ENCODE measurements at places on chromosomes 2 and 18.

- DNase-seq = no peak
These were observed 8.5 kb downstream of the AGAP1 start for GRCh38 chr2:235502336-235502735.

DNA sequence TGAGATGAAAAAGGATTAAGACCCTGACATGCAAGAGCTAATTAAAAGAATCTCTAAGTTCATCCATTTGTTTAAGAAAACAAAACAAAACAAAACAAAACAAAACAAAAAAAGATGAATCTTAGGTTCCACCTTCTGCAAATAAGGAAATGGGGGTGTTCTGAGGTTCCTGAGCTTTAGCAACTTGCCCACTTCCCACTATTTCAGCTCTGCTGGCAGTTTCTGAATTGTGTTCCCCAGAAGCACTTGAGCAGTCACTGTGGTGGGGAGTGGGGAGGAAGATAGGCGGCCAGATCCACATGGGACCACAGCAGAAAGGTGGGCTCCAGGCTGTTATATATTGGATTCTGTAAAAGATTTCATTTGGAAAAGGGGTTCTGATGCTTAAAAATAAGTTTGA, 20.3 kb downstream of the INO80C start:
- no peak for DNase-seq

DNA sequence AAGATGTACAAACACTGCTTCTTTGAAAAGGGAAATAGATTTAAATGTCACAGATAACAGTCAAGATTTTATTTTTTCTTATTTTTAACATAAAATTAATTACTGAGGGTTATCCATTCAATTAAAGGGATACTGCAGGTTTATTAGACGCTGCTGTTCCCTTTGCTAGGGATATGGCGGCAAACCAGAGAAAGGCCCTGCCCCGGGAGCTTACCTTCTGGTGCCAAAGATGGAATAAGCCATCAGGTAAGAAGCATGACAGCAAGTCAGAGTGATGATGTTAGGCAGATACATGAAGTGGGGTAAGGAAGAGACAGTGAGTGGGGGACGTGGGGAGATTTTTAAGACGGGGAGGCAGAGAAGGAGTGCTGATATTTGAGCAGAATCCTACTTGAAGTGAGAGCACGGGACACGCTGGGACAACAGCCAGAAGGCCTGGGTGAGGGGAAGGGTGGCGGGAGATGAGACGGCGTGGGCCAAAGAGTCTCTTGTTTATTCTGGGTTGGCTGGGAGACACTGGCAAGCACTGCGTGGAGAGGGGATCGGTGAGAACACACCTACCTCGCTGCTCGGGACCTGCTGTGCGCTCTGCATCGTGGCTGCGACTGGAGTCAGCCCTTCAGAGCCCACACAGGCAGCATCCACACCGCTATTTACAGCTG, 250.5 kb upstream of the TMEM200C start:
- no peak for DNase-seq

GRCh38 chr18:7535436-7536205, 31.5 kb upstream of the PTPRM start:
- DNase-seq = no peak

DNA sequence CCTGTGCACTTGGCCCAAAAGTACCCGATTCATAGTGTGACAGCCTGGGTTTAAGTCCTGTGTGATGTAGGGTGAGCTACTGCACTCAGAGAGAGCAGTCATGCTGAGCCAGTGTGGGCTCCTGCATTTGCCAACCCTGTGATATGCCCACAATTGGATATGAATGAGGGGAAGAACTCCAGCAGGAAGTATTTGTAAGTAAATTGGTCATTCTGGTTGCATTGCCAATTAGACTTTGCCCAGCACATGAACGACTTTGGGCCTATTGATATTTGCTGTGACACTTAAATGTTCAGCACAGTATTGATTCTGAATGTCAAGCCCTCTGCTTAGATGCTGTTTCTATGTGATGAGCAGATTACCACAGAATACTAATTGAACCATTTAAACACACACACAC, 570.9 kb downstream of the PIK3C3 start:
- DNase-seq = no peak

GRCh38 chr2:91839904-91840868, 3031.0 kb upstream of the TEKT4 start:
- DNase-seq = no peak

DNA sequence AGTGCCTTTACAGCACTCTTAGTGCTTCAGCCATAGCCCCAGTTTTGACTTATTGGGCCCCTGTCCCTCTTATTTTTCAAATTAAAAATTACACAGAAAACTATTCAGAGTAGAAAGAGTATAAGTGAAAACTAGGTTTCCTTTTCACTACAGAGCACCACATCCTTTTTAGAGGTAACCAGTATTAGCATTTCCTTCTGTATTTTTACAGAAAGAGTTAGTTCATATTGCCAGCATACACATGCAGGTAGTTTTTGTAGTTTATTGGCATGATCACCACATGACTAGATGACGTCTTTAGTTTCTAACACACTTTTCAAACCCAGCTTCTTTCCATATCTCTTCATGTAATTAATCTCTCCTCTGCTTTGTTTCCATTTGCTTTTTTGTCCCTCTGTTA, 66.4 kb downstream of the UBE2E3 start:
- no peak for DNase-seq

GRCh38 chr2:54524226-54524991, 68.3 kb downstream of the SPTBN1 start:
- DNase-seq = peak; percentile 7

Data from stimulated activated CD4-positive, alpha-beta T cell treated with anti-CD3 and anti-CD28 coated beads, Interleukin-12 subunit alpha, Interleukin-12 subunit beta, amount 100 ng/mL, for 24 hours (primary cell).